ENCODE measurements at places on chromosomes 3 and 15.

DNA sequence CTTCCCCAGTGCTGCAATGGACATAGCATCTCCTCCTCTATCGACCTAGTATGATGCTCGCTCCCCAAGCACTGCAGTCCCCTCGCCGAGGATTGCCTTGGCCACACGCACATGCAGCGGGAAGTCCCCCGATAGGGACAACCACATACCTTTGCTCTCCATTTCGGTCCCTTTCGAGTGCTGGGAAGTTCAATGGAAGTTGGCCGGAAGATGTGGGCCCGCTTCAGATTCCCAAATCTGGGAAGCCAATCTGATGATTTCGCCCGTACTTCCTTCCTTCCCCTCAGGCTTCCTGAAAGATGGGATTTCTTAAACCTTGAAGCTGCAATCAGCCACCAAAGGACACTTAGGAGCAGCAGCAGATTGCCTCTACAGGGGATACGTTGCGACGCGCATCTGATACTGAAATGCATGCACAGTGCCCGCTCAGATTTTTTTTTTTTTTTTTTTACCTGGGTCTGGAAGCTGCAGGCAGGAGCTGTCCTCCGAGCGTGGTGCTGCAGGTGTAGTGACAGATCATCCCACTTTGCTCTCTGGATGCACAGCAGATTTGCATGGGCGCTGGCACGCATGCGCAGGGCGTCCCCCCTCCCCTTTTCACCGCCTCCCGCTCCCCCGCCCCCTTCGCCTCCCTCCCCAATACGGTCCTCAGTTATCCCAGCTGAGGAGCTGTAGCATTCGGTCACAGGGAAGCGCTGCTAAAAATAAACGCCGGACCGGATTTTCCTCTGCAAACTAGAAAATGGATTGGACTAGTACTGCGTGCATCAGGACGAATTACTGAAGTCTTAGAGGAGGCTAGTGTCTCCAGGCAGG, at the start of gene FGF12:
Gene FGF12 (minus strand): TSS at position 510 of the 816 bp plus-strand sequence.
- no peak for DNase-seq

DNA sequence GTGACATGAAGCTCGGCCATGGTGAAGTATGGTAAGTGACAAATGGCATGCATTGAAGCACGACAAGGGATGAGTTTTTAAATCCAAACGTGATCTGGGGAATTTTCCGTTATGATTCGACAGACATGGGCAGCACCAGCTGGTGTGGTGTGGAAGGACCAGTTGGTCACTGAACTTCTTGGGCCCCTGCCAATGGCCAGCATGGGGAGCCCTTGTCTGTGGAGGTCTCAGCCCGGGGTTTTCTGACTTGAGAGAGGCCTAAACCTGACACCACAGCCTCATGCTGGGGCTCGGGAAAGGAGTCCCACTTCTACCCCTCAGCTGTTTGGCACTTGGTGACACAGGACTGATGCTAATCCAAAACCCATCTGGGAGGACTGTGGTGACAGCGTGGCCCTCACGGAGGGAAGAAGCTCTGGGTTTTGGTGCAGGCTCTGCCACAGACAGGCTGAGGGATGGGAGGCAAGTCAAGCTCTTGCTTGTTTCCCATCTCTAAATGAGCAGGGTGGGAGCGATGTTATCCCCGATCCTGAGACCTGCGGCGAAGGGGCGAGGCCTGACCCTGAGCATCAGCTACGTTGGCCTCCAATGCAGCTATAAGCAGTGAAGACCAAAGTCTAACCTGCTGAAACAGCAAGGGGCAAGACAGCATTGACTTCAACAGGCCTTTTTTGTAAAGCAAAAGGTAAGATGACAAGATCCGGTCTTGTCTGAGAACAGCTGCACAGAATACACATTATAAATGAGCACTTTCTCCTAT, 69.5 kb downstream of the ATP1B3 start:
- DNase-seq: no peak

DNA sequence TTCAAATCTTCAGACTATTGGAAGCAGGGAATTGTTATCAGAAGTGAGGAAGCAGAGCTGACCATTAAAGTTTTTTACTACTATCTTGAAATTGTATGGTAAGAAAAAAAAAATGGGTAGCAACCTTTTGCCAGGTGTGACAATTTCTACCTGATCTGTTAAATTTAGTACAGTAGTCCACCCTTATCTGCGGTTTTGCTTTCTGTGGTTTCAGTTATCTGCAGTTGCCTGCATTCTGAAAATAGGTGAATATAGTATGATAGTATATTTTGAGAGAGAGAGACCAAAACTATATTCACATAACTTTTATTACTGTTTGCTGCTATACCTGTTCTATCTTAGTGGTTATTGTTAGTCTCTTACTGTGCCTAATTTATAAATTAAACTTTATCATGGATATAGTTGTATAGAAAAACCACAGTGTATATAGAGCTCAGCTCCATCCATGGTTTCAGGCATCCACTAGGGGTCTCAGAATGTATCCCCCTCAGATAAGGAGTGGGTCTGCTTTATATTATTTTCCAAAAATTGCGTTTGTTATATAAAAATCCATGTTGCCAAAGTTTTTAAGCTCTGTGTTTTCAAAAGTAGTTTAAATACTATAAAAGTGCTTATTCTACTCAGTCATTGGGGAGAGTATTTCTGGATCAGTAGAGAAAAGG, 69.9 kb downstream of the PTPRG start:
- no peak for DNase-seq

GRCh38 chr3:52831500-52832301, 1.2 kb upstream of the ITIH4 start:
- no peak for DNase-seq

- no peak for DNase-seq
Measured at GRCh38 chr3:181808053-181808452, 96.3 kb downstream of the SOX2 start.

- peak; percentile 58 for DNase-seq
Measured at GRCh38 chr3:113035387-113035982, 44.7 kb downstream of the GTPBP8 start.

GRCh38 chr3:23275061-23275460, 71.9 kb downstream of the UBE2E2 start:
- no peak for DNase-seq

GRCh38 chr3:157429708-157430107, 6.9 kb upstream of the PTX3 start:
- DNase-seq: no peak

DNA sequence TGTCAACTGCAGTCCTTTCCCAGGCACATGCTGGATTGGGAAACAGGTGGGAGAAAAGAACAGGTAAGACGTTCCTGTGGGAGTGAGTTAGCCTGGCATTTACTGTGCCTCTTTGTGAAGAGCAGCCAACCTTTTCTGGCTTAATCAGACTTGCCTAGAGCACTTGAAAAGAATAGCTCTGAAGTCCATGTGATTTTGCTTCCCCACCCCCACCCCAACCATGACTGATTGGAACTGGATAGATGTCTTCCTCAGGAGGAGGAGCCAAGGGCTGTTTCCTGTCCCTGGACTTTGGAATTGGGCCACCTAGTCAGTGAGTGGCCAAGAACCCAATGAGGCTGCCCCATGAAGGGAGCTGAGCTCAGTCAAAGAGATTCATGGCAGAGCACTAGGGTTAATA, 4.7 kb upstream of the TMEM41A start:
- DNase-seq: no peak

DNA sequence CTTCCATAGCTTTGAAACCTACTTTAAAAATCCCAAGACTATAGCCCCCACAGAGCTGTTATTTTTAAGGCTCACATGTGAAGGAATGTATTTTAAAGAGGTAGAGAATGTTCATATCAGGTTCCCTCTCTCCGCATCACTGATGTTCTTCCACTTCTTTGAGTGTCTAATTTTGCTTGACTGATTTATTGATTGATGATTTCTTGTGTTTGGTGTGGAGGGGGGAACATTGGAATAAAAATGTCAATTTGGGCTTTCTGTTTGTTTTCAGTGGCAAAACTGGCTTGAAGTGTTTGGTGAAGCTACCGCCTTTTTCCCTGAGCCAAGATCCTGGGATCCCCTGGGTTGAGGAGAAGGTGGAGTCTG, 2.7 kb upstream of the TMEM212 start:
- no peak for DNase-seq

DNA sequence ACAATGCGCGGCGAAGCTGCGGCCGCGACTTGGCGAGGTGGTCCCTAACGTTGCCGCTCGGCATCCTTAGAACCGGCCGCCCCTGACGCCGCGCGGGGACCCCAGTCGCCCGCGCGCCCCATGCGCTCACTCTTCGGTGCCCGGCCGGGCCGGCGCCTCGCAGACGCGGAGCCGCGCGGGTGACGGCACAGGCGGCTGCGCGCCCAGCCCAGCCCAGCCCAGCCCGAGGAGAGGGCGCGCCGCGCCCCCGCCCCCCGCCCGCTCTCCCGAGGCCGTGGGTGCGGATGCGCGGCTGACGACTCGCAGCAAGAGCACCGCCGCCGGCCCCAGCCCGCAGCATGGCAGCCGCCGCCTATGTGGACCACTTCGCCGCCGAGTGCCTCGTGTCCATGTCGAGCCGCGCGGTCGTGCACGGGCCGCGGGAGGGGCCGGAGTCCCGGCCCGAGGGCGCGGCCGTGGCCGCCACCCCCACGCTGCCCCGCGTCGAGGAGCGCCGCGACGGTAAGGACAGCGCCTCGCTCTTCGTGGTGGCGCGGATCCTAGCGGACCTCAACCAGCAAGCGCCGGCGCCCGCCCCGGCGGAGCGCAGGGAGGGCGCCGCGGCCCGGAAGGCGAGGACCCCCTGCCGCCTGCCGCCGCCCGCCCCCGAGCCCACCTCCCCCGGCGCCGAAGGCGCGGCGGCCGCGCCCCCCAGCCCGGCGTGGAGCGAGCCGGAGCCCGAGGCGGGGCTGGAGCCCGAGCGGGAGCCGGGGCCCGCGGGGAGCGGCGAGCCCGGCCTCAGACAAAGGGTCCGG, 437 bp downstream of the KLF13 start:
- peak; percentile 72 for DNase-seq

- no peak for DNase-seq
Measured at GRCh38 chr3:42055291-42055690, 35.9 kb upstream of the TRAK1 start.

DNA sequence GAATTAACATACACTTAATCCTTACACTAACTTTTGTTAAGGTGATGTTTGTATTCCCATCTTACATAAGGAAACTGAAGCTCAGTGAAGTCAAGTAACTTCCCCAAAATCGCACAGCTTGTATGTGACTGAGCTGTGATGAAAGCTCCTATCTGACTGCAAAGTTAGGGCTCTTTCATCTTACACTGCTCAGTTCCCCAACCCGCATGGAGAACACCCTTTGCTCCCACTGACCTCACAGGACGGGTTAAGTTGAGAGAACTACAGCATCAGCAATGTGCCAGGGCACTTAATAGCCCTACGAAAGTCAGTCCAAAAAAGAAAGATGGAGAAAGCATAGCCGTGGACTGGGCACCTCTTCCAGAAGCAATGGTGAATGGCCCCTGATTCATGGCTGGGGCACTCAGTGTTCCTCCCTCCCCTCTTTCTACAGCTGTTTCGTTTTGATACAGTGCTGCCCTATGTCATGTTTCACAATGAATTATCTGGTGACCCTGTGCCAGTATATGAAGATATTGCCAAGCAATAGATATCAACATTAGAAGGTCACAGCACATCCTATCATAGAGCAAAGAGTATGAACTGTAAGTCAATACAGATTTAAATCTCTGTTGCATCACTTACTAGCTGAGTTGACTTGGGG, 38.0 kb downstream of the CADPS start:
- DNase-seq: no peak

- no peak for DNase-seq
Measured at GRCh38 chr3:24541935-24542334, 47.3 kb upstream of the THRB start.

DNA sequence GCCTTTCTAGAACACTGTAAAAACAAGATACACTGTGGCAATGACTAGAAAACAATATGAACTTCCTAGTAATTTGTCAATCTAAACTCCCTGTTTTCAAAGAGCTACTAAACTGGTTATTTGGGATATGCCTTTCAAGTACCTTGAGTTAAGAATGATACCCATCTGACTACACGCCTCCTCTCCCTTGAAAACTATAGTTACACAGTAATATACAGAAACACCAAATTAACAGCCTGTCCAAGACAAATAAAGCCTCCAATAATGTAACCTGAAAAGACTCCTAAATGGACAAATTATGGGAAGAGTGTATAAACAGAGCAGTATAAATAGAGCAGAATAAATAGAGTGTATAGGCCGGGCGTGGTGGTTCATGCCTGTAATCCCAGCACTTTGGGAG, 70.1 kb downstream of the SMARCC1 start:
- DNase-seq: no peak

DNA sequence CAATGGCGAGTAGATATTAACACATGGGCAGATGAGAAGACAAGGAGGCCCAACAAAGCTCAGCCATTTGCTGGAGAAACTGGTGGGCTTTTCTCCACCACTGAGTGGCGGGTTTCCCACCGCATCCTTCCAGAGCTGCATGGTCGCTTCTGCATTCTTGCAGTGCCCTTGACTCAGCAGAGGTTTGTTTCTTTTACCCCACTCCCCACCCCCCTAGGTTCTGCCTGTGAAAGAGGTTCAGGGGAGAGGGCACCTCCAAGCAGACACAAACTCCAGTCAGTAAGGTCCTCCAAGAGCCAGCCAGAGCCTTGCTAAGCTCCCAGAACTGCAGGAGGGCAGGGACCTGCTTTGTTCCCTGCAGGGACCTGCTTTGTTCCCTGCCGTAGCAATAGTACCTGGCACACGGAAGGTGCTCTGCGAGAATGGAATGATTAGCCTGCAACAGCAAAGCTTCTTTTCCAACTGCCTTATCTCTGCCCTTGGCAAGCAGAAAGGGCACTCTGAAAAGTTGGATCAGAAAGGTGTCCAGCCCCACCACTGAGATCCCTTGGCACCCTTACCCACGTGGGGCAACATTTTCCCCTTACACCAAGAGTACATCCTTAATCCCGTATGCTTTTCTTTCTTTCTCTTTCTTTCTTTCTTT, 1.4 kb downstream of the PAQR5 start:
- DNase-seq: no peak

GRCh38 chr3:69425249-69425648, 39.4 kb upstream of the FRMD4B start:
- DNase-seq: peak; percentile 36

DNA sequence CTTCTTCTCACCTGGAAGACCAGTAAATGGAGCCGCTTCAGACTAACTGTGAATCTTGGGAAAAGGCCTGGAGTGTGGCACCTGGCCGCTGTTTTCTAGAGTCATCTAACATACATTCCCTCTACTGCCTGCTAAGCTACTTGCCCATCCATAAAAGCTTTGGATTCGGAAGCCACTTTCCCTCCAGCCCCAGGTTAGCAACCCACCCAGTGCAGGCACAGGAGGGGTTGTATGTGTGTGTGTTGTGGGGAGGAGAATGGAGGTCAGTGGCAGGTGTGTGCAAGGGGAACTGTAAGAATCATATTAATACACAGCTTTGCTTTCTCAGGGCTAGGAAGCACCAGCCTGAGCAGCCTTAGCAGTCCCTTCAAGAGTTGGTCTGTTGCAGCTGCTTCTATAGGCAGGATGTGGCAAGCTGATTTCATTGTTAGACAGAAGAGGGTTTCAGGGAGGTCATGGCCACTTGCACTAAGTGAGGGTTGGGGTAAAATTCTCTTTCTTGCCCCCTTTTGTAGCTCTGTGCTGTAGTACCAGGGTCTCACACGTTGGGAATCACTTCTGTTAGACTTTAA, 8.9 kb downstream of the NSUN3 start:
- DNase-seq: peak; percentile 36

DNA sequence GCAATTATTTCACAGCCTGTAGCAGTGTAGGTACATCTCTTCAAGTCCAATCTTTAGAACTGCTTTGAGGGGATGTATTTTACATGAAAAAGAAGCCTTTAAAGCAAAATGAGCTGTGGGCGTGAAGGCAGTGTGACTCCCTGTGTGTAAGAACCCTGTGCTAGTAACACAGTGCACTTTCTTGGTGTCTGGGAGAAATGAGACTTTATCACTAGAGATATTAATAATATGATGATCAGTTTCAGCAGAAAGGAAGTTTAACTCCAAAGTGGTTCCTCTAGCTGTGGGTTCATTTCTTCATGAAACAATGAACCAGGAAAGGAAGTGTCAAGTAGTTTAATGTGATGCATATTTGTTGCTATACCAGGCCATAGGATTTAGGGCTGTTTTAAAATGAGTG, 41.5 kb downstream of the SLCO3A1 start:
- no peak for DNase-seq

Data from activated CD4-positive, alpha-beta T cell treated with anti-CD3 and anti-CD28 coated beads, Interleukin-2, amount 10 ng/mL, durations not matched to agents 7 days and 5 days (primary cell).